ENCODE measurements at places on chromosomes 4 and X.
A peak's percentile ranks its signal among the peaks of the same experiment; 100 is the strongest.

DNA sequence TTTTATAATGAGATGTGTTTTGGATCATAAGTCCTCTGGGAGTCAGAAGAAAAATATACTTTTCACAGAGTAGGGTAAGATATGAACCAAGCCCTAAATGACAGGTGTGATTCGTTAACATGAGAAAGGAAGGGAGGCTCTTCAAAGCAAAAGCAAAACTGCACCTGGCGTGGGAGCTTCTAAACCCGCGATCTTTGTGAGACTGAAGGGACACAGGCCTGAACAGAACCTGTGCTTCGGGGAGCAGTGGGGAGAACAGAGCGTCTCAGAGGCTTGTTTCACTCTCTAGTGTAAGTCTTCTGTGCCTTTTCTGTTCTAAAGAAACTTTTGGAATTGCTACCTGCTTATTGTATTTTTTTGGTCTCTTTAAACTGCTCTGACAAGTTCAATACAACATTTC, 30.2 kb upstream of the CYP4V2 start:
- no peak for DNase-seq

DNA sequence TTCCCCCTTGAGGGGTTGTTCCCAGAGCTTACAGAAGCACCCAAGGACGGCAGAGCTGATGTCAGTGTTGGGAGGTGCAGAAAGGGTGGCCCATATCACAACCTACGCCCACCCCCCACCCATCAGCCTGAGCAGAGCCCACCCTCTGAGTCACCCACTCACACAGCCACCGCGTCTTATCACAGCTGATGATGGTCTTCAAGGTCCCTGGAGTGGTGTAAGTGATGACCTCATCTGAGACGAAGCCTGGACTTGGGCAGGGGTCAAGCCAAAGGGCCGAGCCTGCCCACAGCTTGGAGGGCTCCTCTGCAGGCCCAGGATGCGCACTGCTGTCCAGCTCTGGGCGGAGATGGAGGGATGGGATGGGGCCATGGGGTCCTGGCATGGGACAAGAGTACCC, 3.0 kb upstream of the HTRA3 start:
- no peak for DNase-seq

- DNase-seq = no peak
Measured at GRCh38 chr4:67765928-67766327, 11.7 kb upstream of the GNRHR start.

- no peak for DNase-seq
Measured at GRCh38 chr4:1405636-1406393, 427 bp downstream of the NKX1-1 start.

DNA sequence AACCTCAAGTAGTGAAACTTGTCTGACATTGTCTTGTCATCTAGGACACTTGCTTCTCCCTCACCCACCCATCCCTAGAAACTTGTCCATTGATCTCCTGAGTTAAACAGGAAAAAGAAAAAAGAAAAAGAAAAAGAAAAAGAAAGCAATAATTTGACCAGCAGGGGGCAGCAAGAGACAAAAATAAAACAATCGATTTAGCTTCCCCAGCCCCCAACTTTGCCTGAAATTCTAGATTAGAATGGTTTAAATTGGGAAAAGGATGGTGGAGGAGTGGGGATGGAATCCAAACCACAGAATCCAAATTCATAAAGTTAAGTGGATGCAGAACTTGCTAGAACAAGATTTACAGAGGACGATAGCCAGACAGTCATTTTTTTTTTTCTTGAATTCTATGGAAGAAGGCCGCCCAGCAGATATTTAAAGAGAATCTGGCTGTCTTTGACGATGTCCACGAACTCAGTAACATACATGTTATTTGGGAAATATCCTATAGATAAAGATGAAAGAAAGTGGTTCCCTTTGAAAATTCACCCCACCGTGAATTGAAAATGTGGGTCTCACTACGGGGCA, 282.9 kb downstream of the USP46 start:
- DNase-seq = no peak

DNA sequence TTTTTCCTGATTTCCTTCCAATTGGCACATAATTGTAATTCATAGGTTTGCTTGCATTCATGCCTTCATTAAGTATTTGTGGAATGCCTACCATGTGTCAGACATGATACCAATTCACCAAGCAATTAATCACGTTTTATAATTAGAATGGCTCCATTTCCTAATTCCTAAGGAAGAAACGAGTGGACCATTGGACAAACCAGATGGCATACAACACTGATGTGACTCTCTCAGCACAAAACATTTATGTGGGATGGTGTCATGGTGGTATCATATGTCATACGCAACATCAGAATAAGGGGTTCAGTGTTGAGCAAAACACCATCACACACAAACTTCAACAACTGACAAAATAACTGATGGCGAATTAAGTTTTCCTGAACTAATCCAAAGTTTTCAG, 502.8 kb downstream of the DMD start:
- DNase-seq = no peak

GRCh38 chrX:68929332-68930150, 100.7 kb downstream of the EFNB1 start:
- no peak for DNase-seq

- DNase-seq = no peak
Measured at GRCh38 chrX:19953145-19953544, 37.7 kb downstream of the BCLAF3 start.

GRCh38 chr4:13580036-13580435, 35.7 kb upstream of the NKX3-2 start:
- DNase-seq = no peak

DNA sequence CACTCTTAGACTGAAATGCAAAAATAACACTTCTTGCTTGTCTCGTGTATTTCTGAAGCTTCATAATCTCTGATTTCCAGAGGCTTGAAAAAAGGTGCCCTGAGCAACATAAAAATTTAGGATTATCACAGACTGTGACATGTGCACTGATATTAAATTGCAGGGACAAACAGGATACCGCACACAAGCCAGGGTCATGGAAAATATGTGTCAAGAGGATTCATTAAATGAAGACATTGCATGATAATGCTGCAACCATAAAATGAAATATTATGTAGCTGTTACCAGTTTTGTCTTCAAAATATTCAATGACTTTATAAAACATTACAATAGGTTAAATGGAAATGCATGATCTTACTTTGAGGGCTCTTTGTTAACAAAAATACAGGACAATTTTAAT, 328.0 kb downstream of the KCTD8 start:
- no peak for DNase-seq

DNA sequence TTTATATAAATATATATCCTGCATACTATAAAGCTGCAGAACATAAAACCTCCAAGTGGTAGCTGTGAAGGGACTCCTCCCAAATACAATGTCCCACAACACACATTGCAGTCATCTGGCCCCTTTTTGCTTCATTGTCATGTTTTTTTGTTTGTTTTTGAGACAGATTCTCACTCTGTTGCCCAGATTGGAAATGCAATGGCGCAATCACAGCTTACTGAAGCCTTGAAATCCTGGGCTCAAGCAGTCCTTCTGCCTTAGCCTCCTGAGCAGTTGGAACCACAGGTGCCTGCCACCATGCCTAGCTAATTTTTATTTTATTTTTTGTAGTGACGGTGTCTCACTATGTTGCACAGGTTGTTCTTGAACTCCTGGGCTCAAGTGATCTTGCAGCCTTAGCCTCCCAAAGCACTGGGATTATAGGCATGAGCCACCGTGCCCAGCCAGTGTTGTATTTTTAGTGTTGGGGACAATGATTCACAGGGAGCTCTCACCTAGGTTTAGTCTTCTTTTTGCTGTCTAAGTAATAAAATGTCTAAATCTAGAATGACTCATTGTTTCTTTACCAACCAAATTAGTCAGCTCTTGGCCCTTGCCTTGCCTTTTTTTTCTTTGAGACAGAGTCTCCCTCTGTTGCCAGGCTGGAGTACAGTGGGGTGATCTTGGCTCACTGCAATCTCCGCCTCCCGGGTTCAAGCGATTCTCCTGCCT, 24.0 kb upstream of the XIAP start:
- no peak for DNase-seq

DNA sequence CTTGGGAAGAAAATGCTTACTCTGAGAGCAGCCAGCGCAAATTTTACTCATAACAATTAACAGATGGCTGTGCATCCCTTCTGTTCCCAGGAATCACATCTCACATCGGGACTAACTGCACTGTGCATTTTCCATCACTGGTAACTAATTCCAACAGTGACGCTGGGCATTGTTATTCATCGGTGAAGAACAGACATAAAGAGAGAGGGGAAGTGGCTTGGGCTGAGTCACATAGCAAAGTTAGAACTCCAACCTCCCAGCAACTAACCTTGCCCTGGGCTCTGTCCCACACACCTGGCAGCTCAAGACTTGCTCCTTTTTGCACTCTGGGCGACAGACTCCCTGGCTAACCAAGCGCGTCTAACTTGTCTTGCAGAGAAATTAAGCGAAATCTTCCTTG, 6.4 kb upstream of the LONRF3 start:
- no peak for DNase-seq

DNA sequence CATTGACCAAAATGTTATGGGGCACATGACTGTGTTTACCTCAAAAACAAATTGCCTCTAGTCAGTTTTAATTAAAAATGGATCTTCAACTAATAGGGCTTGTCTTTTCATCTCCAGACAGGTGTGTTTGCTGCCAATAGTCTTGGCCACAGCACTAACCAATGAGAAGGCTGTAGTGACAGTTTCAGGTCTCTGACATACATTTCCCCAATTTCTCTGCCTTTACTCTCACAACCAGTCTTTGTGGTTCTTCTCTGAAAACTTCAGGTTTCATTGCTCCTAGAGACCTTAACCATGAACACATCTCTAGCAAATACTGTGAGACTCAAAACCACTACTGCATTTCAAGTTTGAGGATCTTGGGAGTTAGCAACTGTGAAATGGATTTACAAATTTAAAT, 3.5 kb upstream of the EDNRA start:
- no peak for DNase-seq

GRCh38 chr4:169846396-169846795, 88.7 kb upstream of the HPF1 start:
- DNase-seq = no peak

GRCh38 chrX:50002067-50002714, 79.8 kb downstream of the CLCN5 start:
- no peak for DNase-seq

GRCh38 chr4:6548201-6548881, 26.6 kb upstream of the MAN2B2 start:
- DNase-seq = peak; percentile 53

- DNase-seq = no peak
Measured at GRCh38 chr4:105719204-105719603, 10.6 kb downstream of the GSTCD start.

DNA sequence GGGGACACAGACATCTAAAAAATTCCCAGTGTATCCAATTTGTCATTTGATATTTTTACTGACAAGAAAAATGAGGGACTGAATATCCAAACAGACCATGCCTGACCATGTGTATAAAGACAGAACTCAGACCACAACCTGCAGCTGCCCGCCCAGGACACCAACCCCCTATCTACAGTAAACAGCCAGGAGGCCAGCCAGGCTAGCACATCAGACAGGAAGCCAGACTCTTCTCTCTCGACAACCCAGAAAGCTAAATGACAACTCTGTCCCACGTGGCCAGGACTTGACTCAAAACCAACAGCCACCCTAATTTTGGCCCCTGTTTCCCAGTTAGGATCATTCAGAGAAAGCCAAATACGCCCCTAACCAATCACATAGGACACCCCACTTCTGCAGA, 15.1 kb downstream of the AFAP1 start:
- no peak for DNase-seq

DNA sequence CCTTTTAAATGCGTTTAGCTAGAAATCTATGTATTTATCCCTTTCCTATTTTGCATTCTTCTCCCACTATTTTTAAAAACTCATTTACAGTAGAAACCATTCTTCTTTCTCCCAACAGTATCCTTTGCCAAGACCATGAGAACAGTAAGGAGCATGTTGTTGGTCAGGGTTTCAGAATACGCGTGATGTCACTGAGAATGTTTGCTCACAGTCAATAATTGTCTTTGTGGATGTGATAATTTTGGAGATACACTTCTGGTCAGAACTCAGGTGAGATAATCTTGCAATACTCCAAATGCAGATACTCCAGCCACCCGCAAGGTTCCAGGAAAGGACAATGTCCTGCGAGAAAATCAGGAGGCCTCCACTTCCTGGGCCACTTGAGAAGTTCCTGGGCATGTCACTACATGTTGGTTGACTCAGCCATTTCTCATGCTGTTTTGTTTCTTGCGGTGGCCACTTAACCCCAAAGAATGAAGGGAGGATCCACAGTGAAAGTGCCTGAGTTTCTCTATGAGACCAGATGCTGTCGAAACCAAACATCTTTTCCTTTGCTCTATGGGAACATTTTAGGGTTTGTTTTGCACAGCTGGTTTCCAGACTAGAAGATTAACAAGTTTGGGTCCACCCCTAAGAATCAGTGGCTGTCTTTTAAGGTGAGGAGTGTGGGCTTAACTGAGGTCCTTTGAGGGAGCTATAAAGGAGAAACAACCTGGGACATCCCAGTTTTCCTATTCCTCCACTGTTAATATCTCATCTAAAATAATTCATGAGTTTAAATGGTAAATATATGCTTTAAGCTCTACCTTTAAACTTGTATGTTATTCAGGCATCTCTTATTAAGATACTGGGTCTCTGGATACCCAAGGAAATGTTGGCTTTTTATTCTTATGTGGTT, 116.0 kb downstream of the SOWAHB start:
- no peak for DNase-seq

DNA sequence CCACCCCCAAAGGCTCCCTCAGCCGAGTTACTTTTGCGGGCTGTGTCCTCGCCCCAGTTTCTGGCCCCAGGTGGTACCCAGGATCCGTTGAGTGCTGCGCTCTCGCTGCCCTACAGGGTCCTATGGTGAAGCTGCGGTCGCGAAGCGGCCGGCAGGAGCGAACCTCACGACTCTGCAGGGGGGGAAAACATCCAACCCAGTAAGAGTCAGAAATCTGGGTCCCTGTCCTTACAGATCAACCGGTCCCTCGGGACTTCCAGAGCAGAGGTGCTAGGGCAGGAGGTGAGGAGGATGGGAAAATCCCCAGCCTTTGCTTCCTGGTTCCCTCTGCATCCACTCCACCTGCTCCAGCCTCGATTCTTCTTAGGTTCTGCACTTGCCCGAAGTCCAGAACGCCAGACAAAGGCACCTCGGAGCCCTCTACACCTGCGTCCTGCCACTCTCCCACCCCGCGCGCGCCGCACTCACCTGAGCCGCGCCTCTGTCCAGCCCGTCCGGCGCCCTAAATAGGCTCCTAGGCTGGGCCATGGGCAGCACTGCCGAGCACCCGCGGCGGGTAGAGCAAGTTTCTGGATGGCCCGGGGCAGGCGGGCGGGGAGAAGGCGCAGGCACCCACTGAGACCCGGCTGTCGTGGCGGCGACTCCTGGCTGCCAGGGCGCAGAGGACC, at the start of gene HS3ST1:
Gene HS3ST1 (minus strand): TSS at position 664 of the 668 bp plus-strand sequence. CDS start 28,889 bp downstream, outside the sequence.
- no peak for DNase-seq

DNA sequence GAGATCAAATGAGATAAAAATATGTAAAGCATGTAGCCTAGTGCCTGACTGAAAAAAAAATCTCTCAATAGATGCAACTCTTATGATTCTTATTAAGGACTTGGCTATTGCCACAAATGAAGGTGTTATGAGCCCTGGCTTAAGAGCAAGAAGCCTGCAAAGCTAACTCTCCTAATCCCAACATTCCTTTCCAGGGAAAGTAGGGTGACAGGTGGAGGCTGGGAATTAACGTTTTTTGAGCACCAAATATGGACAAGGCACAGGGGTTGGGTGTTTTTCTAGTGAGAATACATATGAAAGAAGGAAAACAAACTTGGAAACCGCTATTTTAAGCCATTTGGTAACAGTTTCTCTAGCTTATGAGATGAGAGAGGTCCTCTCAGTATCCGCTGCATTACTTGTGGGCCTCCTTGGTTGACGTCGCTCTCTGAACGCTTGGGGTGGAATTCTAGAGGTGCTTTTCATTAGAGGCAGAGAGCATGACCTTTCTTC, 2.4 kb downstream of the RHOH start:
- no peak for DNase-seq
